GM23248 (cell line): ENCODE measurements at places on chromosomes 7 and 10. TPM values are rescaled to one million over a fixed set of nuclear protein-coding genes. Genes with fewer than 3 reads are reported as not detected.
A peak's percentile ranks its signal among the peaks of the same experiment; 100 is the strongest.

GRCh38 chr7:22765609-22766008, 38.6 kb downstream of the IL6 start:
- no peak for DNase-seq

- no peak for DNase-seq
Observed at GRCh38 chr7:129841465-129841864, 111.3 kb downstream of the UBE2H start.

DNA sequence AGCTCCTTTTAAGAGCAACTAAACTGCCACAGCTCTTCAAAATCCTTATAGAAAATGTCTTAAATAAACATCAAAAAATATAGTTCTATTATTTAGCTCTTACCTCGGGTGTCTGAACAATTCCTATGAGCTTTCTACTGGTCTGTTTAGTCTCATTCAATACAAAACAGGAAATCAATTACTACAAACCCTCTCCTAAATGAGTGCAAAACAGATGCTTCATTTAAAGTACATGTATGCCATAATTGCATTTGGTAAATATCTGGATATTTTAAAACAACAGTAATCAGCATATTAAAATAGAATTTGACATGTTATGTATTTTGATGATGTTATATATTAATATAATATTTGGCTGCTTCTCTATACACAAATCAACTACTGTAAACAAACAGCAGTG, 38.5 kb upstream of the MTPN start:
- no peak for DNase-seq

Gene AMZ1
- total RNA-seq: 3.4 and 4.4 TPM in 2 replicates

Gene UCN3
- not detected in 2 replicates for total RNA-seq

- no peak for DNase-seq
Observed at GRCh38 chr10:13847201-13847631, 260.5 kb downstream of the PRPF18 start.

DNA sequence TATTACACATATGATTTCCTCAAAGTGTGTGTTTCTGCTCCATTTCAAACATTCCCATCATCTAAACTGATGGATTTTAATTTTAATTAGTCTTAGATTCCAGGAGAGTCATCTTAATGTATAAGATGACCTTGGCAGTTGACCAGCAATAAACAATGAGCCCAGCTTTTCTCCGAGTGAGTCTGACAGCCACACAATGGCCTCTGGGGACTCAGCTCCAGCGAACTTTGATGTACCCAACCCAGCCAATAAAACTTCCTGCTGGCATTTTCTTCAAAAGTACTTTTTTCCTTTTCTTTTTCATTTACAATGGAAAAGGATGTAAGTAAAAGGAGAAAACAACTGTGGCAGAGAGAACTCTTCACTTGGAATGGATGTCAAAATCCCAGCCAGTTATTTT, 139.1 kb upstream of the CTBP2 start:
- DNase-seq: no peak

- DNase-seq: peak; percentile 38
Observed at GRCh38 chr7:90552521-90552920, 43.6 kb upstream of the CDK14 start.

Gene ATRNL1
- total RNA-seq: not detected in 2 replicates

DNA sequence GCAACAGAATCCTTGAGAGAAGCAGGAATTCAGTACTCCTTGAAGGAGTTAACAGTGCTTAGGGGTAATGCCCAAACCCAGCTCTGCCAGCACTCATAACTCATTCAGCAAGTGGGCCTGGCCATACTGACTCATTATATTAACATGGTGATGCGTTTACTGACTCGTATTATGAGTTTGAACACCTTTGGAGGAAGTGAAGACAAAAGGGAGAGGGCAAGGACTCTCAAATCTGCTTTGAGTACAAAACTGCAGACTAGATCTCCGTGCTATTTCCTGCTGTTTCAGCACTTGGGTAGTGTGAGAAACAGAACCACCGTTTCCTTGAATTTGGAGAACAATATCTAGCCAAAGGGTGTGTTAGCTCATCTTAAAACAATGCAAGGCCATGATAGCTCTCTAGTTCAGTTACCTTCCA, 30.8 kb downstream of the SLC16A9 start:
- peak; percentile 40 for DNase-seq

- no peak for DNase-seq
Observed at GRCh38 chr10:116913695-116914094, 64.4 kb downstream of the ENO4 start.

DNA sequence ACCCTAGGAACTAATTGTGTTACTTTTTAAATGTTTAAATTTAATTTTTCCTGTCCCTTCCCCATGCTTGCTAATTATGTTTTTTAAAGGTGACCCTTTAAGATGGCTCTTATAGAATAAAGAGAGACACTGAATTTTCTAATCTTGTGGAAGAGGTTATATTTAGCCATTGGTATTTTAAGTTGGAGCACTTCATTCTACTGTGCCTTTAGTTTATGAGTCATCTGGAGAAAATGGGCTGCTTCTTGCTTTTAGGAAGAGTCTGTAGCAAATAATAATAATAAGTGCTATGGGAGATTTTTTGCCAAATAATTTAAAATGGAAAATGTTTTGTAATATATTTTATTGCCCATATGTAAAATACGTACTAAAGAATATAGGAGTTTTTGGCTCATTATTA, 139.7 kb downstream of the ADK start:
- peak; percentile 81 for DNase-seq

Gene CCDC172
- not detected in 2 replicates for total RNA-seq

DNA sequence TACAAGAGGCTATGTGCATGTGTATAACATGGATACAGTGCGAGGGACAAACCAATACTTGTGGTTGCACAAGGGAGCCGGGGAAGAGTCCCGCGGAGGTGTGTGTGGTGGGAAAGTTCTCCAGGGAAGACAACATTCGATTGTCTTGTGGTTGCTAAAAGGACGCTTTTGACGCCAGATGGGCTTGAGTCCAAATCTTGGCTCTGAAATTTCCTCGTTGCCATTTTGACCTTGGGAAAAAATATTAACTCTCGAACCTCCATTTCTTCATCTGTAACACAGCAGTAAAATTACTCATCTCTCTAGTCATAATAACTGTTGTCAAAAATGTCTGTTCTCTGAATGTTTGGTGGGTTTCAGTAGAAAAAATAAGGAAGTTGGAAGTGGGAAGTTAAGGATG, 16.5 kb downstream of the PLXDC2 start:
- no peak for DNase-seq

Gene NEUROG3
- total RNA-seq: not detected in 2 replicates

GRCh38 chr7:116525298-116525912, 569 bp downstream of the CAV1 start:
- DNase-seq: peak; percentile 52

DNA sequence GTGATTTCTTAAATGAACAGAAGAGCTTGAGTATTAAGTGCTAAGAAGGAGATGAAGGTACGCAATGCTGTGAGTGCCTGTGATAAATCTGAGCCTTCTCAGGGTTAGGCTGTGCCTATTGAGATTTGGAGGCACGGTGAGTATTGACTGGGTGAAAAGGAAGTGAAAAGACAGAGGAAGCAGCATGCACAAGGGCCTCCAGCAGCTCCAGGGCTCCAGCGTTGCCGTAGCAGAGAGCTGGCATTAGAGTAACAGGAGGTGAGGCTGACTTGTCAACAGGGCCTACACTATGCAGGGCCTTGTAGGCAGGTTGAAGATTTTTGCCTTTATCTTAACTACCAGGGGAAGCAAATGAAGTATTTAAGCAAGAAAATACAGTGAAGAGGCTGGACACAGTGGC, 54.1 kb upstream of the PDCD4 start:
- no peak for DNase-seq

DNA sequence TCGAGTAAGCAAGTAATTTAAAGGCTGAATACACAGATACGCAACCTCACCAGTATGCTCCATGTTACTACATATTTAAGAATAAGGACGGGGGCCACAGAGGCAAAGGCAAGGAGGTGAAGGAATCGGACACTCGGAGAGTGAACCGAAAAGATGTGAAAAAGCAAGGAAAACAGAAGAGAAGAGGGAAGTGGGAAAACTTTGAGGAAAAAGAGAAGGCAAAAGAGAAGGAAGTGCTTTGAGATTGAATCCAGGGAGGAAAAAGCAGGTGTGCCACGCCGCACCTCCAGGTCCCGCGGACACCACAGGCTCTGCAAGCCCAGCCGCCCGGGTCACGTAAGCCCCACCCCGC, 367 bp upstream of the AVL9 start:
- no peak for DNase-seq

GRCh38 chr7:118731854-118732253, 507.4 kb downstream of the ANKRD7 start:
- DNase-seq: no peak

DNA sequence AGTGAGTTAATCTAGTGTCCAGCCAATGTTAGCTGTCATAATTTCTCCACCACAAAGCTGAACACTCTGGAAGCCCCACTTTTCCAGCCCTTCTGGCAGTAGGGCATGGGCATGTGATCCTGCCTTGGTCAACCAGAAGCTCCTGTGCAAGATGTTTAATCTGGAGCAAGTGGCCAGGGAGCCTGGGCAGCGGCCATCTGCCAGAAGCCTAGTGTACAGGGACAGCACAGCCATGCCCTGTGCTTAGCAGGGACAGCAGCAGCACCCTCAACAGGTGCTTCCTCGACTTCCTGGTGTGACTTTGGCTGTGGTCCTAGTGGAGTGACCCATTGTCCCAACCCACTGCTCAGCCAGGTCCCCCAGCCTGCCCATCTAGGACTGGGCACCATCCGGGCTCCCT, 10.3 kb downstream of the RBP3 start:
- DNase-seq: no peak

GRCh38 chr10:6924166-6924565, 344.1 kb upstream of the PRKCQ start:
- DNase-seq: peak; percentile 45

Gene PLCE1
- 2.9 and 6.2 TPM in 2 replicates for total RNA-seq

Gene MCM10
- total RNA-seq: 3.4 and 5.2 TPM in 2 replicates

DNA sequence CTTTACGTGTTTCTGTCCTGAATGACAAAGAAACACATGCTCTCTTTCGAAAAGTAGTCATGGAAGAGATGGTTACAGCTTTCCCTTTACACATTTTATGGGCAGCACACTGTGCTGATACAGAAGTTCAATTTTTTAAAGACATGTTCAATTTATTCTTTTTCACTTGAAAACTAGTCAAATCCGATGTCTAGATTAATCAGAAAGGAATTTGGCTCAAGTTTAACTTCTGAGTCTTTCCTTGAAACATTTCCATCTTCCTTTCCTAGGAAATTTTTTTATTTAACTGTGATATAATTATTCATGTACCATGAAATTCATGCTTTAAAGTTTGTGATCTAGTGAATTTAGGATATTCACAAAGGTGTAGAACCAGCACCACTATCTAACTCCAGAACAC, 360.1 kb downstream of the TNS3 start:
- peak; percentile 55 for DNase-seq

Gene MYPN
- 14.5 and 20.0 TPM in 2 replicates for total RNA-seq

DNA sequence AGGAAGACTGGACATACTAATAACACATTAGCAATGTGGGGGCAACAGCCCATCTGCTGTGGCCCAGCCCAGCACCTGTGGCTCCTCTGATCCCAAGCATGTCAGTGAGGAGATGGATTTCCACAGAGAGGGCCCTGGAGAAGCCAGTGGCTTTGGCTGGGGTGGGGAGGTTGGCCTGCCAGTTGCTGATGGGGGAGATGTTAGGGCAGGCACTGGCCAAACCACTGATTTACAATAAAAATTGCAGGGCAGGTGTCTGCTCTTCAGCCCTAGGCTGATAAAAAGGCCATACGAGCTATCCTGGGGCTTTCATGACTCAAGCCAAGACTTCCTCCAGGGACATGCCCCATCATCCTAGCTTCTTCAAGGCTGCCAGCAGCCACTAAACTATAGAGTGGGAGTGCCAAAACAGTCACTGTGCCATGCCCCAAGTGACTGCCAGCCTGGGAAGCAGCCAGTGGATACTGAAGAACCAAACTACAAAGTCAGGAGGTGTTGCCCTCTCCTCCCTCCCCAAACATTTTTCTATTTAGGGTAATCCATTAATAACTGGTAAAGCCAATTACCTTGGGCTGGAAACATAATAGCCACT, 37.8 kb downstream of the DPCD start:
- peak; percentile 10 for DNase-seq

DNA sequence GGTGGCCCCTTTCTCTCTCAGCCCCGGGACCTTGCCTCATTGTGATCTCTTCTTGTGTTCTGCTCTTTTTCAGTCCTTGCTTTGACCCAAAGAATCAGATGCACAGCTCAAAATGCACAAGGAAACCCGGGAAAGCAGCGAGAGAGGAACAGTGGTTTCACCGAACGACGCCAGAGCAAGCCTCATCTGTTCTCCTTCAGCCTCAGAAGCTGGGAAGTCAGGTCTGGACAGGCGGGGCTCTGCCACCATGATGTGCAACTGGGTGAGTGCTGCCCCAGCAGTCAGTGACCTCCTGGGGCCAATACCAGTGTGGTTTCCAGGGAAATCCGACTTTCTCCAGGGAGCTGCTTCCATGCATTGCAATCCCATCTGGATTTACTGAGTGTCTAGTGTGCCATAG, 133.4 kb downstream of the PRKCQ start:
- no peak for DNase-seq

DNA sequence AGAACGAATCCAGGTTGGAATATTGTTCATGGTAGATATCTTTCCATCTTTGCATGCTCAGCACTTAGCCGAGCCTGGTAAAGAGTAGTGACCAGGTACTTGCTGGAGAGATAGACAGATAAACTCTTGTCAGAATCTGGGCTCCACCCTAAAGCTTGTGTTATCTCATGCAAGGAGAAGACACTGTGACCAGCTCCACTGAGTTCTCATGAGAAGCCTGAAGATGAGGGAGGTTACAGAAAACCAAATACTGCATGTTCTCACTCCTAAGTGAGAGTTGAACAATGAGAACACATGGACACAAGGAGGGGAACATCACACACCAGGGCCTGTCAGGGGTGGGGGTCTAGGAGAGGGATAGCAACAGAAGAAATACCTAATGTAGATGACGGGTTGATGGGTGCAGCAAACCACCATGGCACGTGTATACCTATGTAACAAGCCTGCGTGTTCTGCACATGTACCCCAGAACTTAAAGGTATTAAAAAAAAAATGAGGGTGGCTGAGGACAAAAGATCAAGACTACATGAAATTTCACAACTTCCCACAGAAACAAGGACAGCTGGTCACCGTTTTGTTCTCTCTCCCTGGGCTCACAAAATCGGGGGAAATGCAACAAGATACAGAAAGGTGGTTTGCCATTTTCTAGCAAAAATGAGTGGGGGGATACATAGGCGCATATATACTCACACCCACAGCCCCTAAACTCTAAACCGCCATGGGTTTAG, 17.4 kb downstream of the DLG5 start:
- peak; percentile 32 for DNase-seq

Gene CEP41
- 8.1 and 18.3 TPM in 2 replicates for total RNA-seq

- no peak for DNase-seq
Observed at GRCh38 chr7:2566348-2566889, 7.6 kb downstream of the IQCE start.
